Left cardiac atrium (tissue), 4 donors: ENCODE measurements at places on chromosomes 5 and 9.

DNA sequence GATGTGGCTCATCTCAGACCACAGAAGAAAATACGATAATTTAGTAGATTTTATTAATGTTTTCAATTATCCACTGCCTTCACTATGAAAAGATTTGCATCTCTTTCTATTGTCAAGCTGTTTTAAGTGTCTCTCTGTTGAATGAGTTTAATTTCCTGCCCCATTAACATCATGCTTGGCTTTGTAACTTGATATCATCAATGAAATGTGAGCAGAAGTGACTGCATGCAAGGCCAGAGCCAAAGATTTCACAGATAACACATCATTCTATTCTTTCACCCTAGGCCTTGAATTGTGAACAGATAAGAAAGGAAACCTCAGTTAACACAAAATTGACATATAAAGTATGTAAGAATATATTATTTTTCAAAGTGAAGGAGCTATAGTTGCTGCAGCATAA is 986.4 kb upstream of the CDH18 start:
- no peak for DNase-seq

GRCh38 chr5:139407517-139407916 is 3.6 kb upstream of the SPATA24 start:
- DNase-seq, result no peak

GRCh38 chr9:110520120-110520701 is 59.3 kb downstream of the SVEP1 start:
- DNase-seq, result no peak

GRCh38 chr9:117945286-117945685 is 241.1 kb downstream of the TLR4 start:
- no peak for DNase-seq

DNA sequence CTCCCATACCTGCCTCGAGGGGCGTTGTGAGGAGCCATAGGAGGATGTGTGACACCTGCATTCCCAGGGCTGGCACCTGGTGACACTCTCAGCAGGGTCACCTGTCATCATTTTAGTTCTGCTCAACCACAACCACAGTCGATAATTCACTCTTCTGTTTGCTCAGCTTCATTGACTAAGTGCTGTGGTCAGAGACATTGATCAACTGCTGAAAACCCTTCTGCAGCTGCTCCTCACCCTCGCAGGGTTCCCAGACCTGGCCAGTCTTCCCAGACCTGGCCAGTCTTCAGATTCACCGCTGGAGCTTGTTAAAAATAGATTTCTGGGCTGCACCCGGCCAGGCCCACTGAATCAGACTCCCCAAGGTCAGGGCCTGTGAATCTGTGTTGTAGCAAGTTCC is 92.8 kb downstream of the MVB12B start:
- no peak for DNase-seq

GRCh38 chr5:113162770-113163169 is 186.2 kb downstream of the DCP2 start:
- DNase-seq, result no peak

DNA sequence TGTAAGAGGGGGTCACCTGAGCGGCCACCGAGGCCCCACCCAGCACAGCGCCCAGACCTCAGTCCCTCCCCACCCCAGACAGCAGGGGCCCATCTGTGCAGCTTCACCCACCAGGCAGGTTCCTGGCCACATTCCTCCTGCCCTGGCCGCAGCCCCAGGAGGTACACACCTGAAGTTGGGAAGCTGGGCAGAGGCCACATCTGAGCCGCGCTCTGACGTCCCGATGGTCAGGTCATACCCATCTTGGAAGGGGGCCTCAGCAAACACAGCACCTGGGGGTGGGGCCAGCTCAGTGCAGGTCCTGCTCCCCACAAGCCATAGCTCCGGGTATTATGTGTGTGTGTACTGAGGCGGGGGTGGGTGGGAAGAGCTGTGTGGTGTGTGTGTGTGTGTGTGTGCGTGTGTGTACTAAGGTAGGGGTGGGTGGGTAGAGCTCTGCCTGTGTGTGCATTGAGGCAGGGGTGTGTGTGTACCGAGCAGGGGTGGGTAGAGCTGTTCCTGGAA is 5.6 kb downstream of the SPOUT1 start:
- no peak for DNase-seq

DNA sequence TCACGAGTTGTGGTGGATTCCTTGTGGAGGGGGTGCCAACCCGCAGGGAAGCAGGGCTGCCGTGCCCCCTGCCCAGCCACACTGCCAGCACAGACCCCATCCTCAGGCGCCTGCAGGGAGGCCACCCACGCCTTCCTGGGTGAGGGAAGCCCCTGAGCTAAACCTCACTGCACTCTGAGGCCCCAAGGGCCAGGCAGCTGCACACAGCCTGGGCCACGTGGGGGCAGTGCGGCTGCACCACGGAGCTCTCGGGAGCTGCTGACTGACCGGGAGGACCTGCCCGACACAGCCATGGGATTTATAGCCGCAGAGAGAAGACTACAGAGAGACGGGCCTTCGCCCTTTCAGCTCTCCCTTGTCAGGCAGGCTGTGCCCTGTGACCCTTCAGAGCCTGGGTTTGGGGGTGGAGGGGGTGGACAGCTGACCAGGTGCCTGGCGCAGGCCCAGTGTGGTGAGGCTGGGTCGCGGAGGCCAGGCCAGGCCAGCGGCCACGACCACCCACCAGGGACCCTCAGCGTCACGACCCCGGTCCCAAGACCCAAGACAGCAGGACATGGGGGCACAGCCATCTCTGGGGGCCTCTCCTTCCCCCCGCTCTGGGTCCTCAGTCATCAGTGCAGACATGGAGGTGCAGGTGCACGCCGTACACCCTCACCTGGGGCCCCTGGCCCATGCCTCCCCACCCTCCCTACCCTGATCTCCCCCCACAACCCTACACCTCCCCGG is 4.3 kb upstream of the AHRR start:
- DNase-seq, result no peak

GRCh38 chr5:158701406-158702177 is 398.1 kb downstream of the EBF1 start:
- no peak for DNase-seq

- DNase-seq, result peak; percentile 16
These were observed 5.2 kb upstream of the ZDHHC11 start for GRCh38 chr5:855771-856530.

GRCh38 chr9:34578241-34579103 is 11.1 kb downstream of the CNTFR start:
- no peak for DNase-seq

DNA sequence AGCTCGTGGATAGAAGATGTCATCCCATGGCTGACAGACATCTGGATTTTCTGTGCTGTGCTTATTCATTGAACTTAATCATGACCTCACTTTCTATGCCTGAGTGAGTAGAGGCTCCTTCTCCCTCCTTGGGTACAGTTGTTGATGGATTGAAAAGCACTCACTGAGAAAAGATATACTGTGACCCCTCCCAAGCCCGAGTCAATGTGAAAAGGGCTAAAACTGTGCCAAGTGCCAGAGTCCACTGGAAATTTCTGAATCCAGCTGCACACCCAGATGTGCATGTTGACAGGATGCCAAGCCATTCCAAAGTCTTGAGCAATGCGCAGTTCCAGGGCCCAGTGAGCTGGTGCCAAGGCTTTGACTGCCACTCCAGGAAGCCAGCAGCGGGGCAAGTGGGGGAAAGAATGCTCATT is 473.0 kb downstream of the NTRK2 start:
- peak; percentile 21 for DNase-seq

- no peak for DNase-seq
These were observed 48.6 kb downstream of the SHB start for GRCh38 chr9:38020151-38021076.

DNA sequence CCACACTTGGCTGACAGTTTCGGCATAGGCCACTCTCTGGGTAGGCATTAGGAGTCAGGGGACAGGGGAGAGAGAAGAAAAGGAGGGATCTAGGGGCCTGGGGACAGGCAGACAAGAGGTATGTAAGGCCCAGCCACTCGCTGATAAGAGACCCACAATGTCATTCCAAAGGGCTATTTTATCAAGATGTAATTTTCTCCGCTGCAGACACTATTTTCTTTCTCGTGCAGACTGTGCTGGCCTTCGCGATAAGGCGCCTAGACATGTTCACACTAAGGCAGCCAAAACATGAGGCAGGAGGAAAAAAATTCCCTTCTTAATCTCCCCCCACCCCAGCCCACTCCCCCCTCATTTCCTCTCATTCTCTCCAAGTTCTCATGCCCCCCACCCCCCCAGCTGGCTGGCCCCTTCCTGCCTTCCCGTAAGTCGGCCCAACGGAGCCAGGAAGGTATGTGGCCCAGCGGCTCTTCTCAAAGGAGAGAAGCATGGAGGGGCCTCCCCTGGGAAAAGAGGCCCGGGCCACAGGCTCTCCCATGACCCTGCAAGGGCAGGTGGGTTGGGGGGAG is 44.9 kb upstream of the SYNPO start:
- peak; percentile 77 for DNase-seq

- no peak for DNase-seq
These were observed 314.1 kb downstream of the CETN3 start for GRCh38 chr5:90095292-90096060.

DNA sequence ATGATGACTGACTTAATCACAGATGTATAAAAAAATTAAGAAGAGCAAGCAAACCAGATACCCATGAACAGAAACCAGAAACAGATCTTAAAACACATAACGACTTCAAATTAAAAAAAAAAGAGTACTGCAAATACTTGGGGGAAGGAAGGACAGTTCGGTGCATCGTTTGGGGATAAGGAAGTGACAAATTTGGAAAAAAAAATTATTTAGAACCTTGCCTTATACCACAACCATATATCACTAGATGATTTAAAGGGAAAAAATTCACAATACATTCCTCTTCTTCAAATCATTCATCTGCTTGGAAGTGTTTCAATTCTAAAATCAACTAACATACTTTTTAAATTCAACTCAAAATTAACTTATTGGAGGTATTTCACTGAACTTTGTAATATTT is 1038.6 kb upstream of the DMAC1 start:
- no peak for DNase-seq

- DNase-seq, result peak; percentile 56
These were observed 1.5 kb downstream of the FAM78A start for GRCh38 chr9:131274674-131275331.

DNA sequence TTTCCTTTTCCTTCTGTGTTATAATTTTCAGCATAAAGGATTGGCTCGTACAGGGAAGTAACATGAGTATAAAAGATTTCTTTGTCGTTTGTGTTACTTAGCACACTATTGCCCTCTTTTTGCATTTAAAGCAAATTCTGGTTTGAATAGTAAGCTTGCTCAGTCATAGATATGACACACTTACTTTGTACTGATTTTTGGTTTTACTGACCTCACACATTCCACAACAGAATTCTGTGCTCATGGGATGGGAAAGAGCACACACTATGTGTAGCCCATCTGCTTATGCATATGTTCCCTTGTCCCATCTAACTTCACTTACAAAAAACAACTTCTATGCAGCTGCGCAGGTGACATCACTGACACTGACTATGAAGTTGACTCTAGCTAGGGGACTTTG is 111.9 kb upstream of the MTAP start:
- DNase-seq, result no peak

DNA sequence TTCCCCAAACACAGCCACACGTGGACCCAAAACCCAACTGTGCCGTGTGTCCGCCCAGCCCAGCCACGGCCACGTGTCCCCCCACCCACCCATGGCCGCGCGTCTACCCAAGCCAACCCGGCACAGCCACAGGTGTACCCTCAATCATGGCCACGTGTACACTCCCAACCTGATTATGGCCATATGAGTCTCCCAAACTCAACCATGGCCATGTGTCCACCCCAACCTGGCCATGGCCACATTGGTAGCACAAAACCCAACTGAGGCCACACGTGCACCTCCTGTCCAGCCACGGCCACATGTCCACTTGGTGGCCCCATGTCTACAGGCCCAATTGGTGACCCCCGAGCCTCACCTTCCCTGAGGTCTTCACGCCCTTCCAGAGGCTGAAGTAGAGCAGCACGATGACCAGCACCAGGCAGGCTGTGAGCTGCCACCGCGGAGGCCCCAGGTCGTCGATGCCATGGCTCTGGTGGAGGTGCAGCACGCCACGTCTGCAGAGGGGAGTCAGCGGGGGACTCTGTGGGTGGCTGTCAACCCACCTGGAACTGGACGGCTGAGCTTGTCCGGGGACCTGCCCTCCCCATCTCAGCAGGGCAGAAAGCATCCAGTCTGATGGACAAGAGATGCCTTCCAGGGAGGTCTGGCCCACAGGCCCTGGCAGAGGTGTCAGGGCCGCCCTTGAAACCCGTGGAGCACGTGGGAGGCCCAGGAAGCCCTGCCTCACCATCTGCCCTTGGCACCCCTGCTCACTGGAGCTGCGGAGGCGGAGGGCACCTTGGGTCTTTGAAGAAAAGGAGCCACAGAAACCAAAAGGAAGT is 23.5 kb downstream of the SLC6A3 start:
- no peak for DNase-seq

DNA sequence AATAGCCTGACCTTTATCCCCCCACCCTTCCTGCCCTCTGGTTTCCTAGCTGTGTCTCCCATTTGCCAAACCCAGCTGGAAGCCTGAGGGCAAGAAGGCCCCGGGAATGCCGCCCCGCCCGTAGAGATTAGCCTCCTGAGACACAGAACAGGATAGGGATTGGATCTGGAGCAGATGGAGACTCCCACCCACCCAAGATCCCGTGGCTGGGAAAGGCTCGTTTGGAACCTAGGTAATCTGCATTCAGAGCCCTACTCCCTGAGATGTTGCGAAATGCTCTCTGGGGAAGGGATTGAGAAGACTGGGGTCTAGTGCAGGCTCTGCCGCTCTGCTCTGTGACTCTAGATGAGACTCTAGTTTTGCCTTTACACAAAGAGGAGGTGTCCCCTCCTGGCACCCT is 10.9 kb downstream of the AQP3 start:
- DNase-seq, result peak; percentile 58

GRCh38 chr5:80255431-80255810 is 427 bp downstream of the SERINC5 start:
- DNase-seq, result peak; percentile 71

- no peak for DNase-seq
These were observed 2.8 kb upstream of the TEX10 start for GRCh38 chr9:100355561-100355960.

GRCh38 chr5:174872271-174872670 is 147.9 kb downstream of the MSX2 start:
- DNase-seq, result no peak

DNA sequence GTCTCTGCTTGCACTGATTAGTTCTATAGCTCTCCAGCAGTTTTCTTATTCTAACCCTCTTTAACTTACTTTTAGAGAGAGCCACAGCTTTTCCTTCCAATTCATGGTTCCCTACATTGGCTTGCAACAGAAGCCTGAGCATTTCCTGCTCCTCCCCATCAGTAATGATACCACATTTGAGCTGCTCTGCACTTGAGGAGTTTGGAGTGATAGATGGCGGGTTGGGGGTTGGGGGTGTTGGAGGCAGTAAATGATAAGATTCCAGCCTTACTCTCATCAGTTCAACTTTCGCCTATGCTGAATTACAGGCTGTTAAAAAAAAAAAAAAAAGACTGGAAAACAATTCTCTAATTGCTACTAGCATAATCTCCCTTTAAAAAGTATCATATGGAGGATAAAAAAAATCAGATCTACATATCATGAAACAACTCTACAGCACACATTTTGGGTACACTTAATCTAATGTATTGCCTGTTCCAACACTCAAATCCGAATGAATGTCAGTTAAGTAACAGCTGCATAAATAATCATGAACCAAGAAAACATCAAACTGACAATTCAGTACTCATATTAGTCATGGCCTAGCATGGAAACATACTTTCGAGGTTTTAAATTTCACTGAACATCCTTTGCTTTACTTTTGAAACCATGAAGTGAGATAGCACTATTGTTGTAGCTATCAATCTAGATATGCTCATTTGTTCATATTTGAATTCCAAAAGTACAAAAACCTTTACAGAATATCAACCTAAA is 224.7 kb downstream of the NFIB start:
- DNase-seq, result no peak

GRCh38 chr5:27020973-27021372 is 17.4 kb downstream of the CDH9 start:
- DNase-seq, result no peak

- no peak for DNase-seq
These were observed 437.0 kb downstream of the ZNF608 start for GRCh38 chr5:124309241-124309980.
